CD4-positive, alpha-beta T cell treated with Interleukin-10 for 1 hour (primary cell): ENCODE measurements at places on chromosomes 4 and X.

GRCh38 chr4:145936997-145937901 lies 1.4 kb downstream of the ZNF827 start:
- DNase-seq: peak; percentile 42

GRCh38 chr4:90306810-90307209 lies 179.6 kb downstream of the CCSER1 start:
- DNase-seq: no peak

DNA sequence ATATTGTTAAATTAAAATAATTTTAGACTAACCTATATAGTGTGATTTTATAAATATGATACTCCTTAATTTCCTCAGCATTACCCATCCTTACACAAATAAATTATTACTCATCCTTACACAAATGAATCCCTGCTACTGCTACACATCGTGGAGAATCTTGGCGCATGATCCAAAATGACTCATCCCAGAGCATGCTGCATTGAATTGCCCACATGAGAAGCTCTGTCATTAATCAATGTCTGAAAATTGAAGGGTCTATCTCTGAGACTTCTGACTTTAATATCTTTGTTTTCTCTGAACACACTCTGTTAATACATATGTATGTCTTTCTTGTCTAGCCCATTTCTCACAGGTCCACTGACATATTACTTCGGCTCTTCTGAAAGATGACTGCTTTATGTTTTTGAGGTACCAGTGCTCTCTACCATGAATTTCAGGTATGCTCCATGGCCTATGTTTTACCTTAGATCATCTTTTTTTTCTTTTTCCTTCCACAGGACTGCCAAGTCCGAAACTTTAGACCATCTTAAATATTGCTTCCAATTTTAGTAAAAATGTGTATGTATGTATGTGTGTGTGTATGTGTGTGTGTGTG lies 15.7 kb upstream of the DUSP21 start:
- no peak for DNase-seq

- no peak for DNase-seq
Observed at GRCh38 chrX:2735270-2735669, 16.6 kb upstream of the XG start.

DNA sequence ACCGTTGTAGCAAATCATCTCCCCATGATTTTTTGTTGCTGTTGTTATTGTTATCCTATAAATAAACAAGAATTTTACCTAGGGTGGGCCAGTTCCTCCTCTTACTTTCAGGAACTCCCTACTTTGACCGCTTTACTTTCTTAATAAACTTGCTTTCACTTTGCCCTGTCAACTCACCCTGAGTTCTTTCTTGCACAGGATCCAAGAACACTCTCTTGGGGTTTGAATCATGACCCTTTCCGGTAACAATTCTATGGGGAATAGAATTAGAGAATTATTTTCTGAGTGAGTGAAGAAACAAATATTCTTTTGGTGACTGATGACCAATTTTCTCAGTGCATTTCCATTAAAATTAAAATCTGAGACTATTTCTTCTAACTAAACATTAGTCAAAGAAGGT lies 584.0 kb upstream of the TENM3 start:
- no peak for DNase-seq

DNA sequence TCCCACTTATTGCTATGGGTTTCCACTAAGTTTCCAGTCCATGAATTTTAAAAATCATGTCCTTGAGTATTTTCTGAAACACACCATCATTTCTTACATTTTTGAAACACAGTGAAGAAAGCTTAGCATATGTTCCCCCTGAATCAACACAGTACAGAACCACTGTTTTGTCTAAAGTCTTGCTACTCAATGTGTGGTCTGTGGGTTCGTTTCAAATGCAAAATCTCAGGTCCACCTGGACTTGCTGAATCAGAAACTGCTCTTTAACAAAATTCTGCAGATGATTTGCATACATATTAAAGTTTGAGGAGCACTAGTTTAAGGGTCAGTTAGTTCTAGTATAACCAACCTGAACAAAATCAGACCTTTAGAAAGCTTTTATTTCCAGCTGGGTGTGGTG lies 60.4 kb downstream of the SUPT20HL2 start:
- no peak for DNase-seq

- no peak for DNase-seq
Observed at GRCh38 chr4:112472318-112472717, 43.7 kb downstream of the NEUROG2 start.

DNA sequence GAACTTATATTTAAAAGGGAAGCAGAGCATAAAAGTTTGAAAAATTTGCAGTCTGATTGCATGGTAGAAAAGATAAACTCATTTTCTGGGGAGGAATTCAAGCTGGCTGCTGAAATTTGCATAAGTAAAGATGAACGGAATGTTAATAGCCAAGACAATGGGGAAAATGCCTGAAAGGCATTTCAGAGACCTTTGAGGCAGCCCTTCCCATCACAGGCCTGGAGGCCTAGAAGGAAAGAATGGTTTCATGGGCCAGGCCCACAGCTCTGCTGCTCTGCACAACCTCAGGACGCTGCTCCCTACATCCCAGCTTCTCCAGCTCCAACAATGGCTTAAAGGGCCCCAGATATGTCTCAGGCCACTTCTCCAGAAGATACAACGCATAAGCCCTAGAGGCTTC lies 46.9 kb upstream of the INPP4B start:
- DNase-seq: no peak

DNA sequence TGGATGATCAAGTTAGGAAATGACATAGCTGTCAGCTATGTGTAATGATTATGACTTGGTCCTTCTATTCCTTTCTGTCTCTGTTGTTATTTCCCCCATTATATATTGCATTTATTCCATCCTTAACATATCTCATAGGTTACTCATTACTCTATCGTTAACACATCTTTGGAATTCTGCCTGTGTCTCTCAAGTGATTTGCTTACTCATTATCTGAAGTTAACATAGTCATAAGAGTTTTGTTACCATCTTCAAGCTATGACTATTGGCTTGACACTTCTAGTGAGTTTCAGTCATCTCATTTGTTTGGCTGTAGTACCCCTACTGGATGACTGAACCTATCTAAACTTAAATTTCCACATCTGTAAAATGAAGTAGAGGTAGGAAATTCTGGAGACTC lies 286.1 kb upstream of the PPP1R2C start:
- DNase-seq: no peak

DNA sequence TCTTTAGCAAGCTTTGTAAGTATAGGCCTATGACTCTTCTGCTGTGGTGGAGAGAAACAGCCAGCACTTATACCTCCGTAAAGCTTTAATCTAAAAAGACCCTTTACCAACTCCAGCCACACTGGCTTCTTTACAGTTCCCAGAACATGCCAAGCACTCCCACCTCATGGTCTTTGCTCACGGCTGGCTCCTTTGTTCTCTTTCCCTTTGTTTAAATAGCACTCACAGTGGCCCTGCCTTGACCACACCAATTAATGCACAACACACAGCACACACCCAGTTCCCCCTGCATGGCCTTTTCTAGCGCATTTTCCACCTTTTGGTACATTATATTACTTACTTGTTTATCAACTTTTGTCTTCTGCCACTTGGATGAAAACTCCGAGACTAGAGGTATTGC lies 18.9 kb downstream of the PPID start:
- DNase-seq: no peak

GRCh38 chrX:150770623-150771022 lies 77.4 kb downstream of the MTMR1 start:
- DNase-seq: no peak

DNA sequence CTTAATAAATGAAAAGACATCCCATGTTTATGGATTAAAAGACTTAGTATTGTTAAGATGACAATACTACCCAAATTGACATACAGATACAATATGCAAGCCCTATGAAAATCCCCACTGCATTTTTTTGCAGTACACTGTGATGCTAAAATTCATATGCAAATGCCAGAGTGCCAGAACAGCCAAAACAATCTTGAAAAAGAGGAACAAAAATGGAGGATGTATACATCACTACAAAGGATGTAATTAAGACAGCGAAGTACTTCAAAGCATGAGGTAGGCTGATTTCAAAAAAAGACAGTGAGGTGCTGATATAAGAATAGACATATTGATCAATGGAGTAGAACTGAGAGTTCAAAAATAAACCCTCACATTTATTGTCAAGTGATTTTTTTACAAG lies 47.3 kb downstream of the SATL1 start:
- no peak for DNase-seq

DNA sequence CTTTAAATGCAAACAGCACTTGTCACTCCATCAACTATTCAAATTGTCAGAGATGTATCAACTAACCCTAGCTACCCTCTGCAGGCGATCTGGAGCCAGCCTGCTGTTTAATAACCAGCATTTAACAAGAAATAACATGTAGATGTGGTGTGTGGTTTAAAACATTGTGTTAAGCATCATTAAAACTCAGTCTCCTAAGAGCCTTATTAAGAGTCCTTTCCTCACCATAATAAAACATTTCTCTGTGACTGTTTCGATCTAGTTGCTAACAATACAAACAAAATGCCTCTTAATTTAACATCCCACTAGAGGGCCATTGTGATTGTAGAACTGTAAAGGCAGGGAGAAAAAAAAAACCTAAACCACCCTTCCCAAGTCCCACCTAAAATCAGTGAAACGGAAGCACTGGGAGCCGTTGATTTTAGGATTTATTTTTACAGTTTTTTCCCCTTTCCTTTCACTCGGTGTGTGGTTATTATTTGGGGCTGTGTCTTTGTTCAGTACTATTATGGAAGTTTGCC lies 708.6 kb downstream of the C4orf33 start:
- DNase-seq: no peak

DNA sequence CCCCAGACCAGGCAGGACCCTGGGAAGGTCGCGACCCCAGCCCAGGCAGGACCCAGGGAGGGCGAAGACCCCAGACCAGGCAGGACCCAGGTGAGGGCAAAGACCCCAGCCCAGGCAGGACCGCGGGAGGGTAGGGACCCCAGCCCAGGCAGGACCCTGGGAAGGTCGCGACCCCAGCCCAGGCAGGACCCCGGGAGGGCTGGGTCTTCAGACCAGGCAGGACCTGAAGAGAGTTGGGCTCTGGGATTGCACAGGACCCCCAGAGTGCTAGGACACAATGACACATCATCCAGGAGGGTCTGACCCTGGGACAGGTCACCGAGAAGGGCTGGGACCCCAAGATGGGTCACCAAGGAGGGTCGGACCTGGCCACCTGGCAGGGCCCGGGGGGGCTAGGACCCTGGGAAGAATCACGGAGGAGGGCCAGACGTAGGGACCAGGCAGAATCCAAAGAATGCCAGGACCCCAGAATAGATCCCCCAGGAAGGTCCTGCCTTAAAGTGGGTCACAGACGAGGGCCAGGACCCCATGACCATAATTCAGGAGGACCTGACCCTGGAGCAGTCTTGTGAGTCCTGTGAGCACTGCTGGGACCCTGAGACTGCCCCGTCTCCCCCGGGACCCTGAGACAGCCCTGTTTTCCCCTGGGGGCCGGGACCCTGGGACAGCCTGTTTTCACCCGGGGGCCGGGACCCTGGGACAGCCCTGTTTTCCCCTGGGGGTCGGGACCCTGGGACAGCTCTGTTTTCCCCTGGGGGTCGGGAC lies 1.4 kb downstream of the PCGF3 start:
- DNase-seq: no peak

GRCh38 chrX:110600745-110601310 lies 194.8 kb downstream of the CHRDL1 start:
- no peak for DNase-seq

DNA sequence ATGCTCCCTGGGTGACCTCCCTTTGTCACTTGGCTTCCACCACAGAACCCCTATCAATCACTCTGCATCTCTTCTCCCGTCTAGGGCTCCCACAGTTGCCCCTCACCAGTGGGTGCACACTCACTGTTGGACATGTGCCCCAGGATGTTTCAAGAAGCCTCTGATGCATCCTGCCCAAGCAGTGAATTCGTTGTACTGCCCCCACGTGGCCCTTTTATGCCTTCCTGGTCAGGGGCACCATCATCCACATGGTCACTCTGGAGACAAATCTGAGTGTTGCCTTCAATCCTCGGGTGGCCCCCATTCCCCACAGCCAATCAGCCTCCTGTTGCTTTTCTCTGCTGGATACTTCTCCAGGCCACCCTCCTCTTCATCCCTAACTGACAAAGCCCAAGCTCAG lies 12.2 kb downstream of the ITIH6 start:
- DNase-seq: no peak

DNA sequence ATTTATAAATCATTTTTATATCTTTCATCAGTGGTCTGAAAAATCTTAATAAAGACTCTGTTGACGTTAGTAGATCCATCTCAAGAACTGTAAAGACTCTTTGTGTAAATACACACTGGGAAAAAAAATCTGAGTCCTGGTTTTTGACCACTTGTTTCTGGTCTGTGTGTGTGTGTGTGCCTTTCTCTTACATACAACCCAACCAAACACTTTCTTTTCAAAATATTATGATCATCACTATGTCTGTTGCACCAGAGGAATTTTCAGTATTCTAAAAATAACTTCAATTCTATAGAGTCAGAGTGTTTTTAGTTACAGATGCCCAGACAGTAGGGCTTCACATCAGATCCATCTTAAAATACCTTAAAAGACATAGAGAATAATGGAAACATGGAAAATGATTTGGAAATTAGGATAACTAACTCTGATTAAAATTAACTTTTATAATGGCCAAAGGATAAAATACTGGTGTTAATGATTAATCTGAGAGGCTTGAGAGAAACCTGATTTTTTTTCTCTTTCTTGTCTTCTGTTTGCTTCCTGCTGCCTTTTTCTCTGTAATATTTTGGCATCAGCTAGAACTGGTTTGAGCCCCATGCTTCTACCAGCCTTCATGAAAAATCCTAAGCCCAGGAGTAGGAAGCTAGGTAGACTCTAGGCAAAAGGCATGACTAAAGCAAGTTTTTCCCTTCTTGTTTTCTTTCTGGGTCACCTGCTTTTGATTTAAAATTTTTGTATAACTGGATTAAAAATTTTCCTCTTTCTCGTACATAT lies 99.7 kb downstream of the ATXN3L start:
- DNase-seq: no peak

DNA sequence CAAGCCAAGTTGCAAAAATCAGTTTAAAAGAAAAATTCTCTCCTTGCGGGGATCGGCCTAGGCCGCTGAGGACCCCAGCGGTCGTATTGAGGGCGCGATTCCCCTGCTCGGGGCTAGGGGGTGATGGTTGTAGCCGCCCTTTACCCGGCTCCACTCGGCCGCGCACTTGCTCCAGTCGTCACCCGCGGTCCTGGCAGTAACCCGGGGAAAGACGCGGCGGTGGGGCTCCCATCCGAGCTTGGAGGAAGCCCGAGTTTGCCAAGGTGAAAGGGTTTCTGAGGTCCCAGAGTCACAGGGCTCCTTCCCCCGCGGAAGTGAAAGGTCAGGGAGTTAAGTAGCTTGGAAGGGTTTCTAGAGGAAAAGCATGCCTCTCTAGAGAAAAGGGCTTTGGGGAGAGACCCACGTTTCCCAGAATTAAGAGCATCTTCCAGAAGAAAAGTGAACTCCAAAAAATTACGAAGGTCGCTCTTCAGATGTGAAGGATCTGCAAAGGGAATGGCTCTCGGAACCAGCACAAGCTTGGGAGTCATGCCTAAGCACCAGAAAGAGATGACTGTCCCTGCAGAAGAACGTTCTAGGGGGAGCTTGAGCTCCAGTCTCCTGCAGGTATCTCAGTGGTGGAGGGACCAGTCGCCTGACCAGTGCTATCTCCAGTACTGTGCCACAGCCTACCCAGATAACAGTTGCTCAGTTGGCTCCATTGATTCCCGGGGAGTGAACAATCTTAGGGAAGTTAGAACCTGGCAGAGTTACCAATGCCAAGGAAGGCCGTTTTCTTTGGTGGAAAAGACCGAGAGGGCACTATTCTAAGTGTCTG lies 875 bp downstream of the LAP3 start:
- DNase-seq: no peak

GRCh38 chrX:72280321-72280845 lies 3.3 kb upstream of the RPS4X start:
- DNase-seq: no peak

GRCh38 chrX:110509755-110510532 lies 151.3 kb downstream of the RTL9 start:
- no peak for DNase-seq
